ENCODE measurements at places on chromosomes 1 and 21.

DNA sequence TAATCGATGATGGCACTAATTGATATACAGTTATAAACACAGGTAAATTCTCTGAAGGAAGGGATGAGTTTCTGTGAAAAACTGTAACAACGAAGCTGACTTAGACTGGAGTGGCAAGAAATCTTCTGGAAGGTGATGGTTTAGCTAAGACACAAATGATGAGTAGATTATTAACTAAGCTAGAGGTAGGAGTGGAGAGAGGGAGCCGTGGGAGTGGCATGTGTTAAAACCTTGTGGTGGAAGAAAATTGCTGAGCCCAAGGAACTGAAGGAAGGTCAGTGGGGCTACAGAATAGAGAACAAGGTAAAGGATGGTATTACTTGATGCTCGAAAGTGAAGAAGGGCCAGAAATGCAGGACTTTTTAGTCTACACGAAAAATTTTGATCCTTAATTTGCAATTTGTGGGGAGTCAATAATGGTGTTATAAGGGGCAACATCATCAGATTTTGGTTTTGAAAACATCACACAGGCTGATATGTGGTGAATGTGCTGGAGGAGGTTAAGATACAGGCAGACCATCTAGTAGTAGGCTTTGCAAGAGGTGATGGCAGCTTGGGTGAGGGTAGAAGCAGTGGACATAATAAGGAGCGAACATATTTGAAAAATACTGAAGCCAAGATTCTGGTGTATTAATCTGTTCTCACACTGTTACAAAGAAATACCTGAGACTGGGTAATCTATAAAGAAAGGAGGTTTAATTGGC, 93.8 kb downstream of the S1PR1 start:
- no peak for DNase-seq

GRCh38 chr1:212118872-212119260, 83.3 kb downstream of the DTL start:
- DNase-seq = no peak

GRCh38 chr1:221809091-221810029, 67.5 kb upstream of the DUSP10 start:
- peak; percentile 78 for DNase-seq

DNA sequence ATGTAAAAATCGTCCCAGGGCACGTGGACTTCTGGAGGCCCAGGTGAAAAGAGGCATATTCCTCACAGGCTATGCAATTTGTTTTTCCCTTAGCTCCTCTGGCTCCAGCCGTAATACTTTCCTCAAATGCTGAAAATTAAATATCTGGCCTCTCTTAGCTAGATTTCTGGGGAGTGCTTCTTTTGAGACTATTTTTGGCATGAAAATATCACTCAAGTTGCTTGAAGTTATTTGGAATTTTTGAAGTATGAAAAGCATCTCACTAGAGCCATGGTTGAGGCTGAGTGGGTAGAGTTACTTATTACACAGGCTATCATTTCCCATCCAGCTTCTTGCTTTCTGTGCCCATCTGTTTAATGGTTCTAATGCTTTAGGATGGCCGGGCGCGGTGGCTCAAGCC, 59.7 kb downstream of the MYOM3 start:
- DNase-seq = peak; percentile 42

DNA sequence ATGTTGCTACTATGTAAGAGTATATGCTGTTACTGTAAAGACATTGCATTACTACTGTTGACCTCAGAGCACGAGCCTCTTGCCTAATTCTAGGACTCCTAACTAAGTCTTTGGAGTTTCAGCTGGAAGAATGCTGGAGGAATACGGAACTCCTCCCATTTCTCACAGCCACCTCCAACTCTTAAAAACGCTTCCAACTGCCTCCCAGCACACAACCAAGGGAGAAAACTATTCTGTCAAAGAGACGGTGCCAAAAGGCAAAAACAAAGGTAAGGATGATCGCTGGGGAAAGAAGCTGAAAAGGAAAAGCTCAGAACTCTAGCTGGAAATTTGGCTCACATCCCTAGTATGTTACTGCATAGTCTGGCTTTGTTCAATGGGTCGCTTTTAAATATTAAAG, at the start of gene FMO2:
TSS of gene FMO2 (plus strand) at position 210 of the 400 bp plus-strand sequence. CDS start 414 bp downstream, outside the sequence.
- DNase-seq = no peak

DNA sequence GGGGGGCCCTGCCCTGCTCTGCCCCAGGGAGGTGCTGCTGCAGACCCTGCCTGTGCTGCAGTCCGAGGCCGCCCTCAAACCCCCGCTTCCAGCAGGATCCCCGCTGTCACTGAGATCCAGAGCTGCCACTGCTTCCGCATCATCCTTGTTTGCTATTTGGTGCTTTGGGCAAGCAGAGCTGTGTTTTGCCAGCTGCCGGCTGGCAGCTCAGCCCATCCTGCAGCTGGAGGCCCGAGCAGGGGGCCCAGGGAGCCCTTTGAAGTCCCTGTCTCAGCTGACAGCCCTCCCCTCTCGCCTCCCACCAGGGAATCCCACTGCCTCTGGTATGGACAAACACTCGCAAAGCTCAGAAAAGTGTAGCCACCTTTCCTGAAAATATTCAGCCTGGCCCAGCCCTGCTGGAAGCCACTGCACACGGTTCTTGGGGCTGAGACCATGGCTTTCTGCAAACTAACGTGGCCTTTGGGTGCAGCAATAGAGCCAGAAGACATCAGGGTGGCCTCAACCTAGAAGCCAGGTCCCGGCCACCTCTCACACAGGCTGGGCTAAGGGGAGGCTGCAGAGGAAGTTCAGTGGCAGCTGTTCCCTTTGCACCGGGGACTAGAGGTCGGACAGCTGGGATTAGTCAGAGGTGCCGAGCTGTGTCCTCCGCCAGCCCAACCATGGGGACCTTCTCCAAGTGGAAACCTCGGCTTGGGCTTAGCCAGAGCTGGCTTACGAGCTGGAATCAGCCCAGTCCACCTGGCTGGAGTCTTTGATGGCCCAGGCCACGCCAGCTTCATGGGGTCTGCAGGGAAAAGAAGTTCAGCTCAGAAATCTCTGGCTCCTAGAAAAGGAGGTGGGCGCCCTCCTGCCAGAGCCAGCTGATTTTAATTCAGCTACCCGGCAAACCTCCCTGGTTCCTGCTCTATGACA, 107.1 kb downstream of the SPSB1 start:
- DNase-seq = peak; percentile 35

- DNase-seq = no peak
Observed at GRCh38 chr1:89279011-89279466, 6.4 kb upstream of the GBP5 start.

GRCh38 chr1:159705251-159705903, 9.0 kb downstream of the CRP start:
- DNase-seq = no peak

DNA sequence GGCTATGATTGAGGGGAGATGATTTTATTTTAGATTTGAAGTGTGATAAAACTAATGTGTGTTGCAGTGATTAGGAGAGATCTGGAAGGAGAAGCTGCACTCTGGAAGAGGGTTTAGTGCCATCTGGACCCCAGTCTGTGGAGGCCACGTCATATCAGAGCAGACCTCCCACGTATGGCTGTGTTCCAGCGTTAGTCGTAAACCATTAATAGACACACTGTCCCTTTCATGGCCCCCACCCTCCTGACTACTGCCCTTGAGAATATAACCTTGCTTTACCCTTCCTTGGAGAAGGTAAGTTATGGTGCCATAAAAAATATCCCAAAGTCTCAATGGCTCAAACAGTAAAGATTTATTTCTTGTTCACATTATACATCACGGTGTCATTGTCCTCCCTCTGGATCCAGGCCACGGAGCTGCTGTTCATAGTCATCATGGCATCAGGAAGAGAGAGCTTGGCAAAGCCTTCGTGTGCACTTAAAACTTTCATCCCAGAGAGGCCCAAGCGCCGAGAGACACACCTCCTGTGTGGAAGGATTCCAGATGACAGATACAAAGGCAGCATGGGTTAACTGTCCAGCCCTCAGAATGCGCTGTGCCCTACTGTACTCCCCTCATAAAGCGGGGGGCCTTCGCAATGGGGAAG, 33.2 kb downstream of the RHOU start:
- no peak for DNase-seq

DNA sequence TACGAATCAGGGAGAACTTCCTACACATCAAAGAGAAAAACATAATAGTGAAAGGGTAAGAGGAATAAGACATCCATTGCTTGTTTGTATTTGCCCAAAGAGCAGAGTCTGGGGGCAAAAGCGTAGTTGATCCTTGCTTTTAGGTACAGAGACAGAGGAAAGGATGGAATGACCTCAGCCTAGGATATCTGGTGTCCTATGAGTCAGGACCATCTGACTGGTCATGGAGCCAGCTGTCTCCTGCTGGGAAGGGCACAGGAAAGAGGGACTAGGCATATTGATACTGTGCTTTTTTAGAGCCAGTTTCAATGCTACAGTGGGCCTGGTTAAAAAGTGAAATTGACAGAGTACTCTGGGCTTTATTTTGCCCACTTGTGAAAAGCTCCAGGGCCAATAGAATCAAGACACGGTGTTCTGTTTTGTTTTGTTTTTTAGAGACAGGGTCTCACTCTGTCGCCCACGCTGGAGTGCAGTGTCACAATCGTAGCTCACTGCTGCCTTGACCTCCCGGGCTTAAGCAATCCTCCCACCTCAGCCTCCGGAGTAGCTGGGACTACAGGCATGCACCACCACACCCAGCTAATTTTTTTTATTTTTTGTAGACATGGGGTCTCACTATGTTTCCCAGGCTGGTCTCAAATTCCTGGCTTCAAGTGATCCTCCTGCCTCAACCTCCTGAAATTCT, 3.2 kb downstream of the PLEKHO1 start:
- peak; percentile 75 for DNase-seq

- peak; percentile 60 for DNase-seq
Observed at GRCh38 chr1:93437976-93438605, 9.8 kb upstream of the FNBP1L start.

- peak; percentile 55 for DNase-seq
Observed at GRCh38 chr1:158003406-158003800, 10.0 kb downstream of the KIRREL1 start.

- DNase-seq = no peak
Observed at GRCh38 chr1:103162360-103162759, 54.0 kb upstream of the COL11A1 start.

- no peak for DNase-seq
Observed at GRCh38 chr1:58451560-58452191, 94.8 kb downstream of the OMA1 start.

- peak; percentile 1 for DNase-seq
Observed at GRCh38 chr1:82867781-82868180, 1067.0 kb downstream of the ADGRL2 start.

DNA sequence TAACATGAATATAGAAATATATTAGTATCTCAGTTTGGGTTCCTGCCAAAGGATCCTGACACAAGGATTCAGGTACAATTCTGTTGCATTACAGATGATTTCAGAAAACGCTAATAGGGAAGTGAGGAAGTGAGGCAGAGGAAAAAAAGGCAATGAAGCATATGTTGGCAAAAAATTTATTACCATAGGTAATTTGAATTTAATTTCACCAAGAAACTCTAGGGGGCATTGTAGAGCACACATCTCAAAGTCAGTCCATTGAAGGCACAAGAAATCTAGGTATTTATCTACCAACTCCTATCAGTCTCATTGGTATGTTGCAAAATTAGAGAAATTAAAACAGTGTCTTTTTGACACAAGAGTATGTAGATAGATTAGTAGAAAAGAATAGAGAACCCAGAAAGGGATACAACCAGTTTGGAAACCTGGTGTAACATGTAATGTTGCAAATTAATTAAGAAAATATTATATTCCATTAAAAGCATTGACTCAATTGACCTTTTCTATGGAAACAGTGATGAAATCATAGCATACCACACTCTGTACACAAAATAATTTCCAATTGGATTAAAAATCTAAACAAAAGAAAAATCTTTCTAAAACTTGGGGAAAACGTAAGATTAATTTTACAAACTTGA, 104.9 kb upstream of the SNX7 start:
- DNase-seq = peak; percentile 13

GRCh38 chr1:77514921-77515776, 167.3 kb downstream of the ZZZ3 start:
- peak; percentile 37 for DNase-seq

DNA sequence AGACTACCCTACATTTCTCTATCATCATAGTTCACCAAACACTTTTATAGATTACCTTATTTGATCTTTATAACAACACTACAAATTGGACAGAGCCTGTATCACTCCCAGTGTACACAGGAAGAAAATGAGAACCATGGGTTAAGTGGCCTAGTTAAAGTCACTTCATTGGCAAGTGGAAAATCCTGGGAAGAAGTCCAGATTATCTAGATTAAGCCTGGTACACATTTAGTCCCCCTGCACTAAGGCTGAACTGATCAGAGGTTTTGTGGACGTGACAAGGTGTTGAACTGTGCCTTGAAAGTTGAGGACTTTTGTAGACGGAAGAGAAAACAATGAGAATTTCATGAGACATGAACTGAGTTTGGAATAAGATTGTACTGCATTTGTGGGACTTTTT, 7.5 kb upstream of the USH2A start:
- DNase-seq = no peak

DNA sequence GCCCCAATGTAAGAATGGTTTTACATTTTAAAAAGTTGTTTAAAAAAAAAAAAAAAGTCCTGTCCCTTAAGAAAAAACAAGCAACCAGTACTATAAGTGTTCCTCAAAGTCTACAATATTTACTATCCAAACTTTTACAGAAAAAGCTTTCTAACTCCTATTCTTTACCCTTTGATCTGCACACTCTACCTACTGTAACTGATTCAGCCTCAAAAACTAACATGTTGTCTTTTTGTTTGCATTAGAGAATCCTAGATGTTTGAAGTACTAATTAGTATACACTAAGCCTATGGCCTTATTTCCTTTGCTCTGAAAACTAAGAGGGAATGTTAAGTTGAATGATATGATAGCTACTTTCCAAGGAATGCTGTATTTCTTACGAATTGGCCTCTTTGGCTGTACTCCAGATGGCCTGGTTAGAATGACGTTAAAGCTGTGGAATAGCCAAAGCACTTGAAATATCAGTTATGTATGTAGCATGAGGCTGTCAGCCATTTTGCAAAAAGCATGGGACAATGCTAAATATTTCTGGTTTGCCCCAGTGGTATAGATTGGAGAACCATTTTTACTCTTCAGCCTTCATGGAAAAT, 234.8 kb downstream of the GPR52 start:
- peak; percentile 65 for DNase-seq

- DNase-seq = no peak
Observed at GRCh38 chr1:20830378-20830777, 43.3 kb upstream of the HP1BP3 start.

- DNase-seq = no peak
Observed at GRCh38 chr21:17631195-17631594, 18.5 kb upstream of the BTG3 start.

DNA sequence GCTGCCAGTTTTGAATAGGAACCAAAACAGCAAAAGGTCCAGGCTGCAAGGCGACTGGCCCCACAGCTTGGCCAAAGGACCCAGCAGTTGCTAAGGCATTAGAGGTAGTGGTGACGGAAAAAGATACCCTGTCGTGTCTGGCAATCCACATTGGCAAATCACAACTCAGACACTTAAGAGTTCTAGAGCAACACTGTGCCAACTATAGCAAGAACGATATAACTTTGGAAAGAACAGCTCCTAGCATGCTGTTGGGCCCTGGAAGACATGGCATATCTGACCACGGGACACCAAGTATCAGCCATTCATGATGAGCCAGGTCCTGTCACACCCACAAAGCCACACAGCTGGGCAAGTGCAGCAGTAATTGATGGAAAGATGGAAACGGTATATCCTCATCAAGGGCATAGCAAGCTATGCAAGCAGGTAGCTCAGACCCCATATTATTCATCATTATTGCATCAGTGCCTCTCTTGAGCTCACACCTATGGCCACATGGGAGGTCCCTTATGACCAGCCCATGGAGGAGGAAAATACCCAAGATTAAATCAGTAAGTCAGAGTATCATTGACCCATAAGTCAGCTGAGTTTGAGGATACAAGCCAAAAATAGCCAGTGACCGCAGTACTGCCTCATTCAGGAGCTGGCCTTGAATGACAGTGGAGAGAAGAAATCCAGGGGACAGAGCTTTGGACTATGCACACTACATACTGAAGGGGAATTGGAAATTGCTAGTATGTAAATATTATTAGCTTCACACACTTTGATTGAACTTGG, 221.2 kb downstream of the SETD4 start:
- no peak for DNase-seq
